ENCODE measurements at places on chromosomes 4 and X. TPM values are rescaled to one million over a fixed set of nuclear protein-coding genes. Genes with fewer than 3 reads are reported as not detected.

The GATA1 gene
- polyA plus RNA-seq = not detected

The ARHGAP6 gene
- polyA plus RNA-seq = 0.08 TPM

The RBM47 gene
- 0.94 TPM for polyA plus RNA-seq

The SNCA gene
- not detected for polyA plus RNA-seq

The NUDT10 gene
- polyA plus RNA-seq = 0.43 TPM

The BCAP31 gene
- polyA plus RNA-seq = 326 TPM

The CYTL1 gene
- 1.1 TPM for polyA plus RNA-seq

DNA sequence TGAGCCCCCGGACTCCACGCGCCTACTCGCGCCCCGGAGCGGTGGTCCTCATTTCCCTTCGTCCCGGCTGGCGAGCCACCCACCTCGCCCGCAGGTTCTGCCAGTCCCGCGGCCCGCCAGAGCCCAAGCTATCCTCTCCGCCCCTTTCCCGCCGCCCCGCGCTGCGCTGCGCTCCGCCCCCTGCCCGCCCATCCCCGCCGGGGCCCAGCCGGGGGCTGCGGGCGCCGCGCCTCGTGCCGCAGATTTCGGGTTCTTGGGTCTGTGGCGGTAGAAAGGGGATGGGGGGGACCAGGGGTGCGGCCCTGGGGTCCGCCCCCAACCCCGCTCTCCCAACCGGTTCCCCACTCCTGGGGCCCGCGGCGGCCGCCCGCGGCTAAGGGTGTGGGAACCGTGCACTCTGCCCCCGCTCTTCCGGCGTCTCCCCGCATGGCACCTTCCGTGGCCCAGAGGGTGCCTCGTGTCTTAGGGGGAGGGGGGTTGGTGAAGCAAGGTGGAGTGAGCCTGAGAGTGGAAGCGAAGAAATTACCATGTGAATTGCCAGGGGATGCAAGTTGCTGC is 650.8 kb upstream of the DIPK2B start:
- H3K4me3 ChIP-seq = peak overlapping the region; percentile 94
- H3K27me3 ChIP-seq = no peaks in the 10 kb centered on the region
- peaks cover 16% of the 10 kb centered on the region for H3K4me1 ChIP-seq
- H3K36me3 ChIP-seq = no peaks in the 10 kb centered on the region
- no peak overlapping the region for H3K27ac ChIP-seq

DNA sequence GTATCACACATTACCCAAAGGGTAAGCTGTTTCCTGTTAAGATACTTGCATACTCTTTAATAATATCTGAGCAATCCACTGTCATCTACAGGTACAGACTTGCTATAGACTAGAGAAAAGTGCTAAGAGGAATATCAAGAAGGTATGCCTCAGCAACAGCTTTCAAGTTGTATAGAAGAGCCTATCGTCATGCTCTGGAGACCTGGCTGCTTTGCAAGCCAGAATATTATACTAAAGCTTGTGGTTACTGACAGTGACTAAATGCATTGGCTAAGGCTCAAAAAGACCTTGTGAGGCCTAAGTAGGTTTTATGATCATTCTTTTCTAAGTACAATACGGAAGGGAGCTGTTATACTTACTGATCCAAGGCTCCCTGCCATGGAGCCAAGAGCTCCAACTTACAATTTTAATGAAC is 11.3 kb downstream of the LAMP2 start:
- peak overlapping the region; percentile 80 for H3K27ac ChIP-seq
- peak overlapping the region; percentile 45 for H3K4me3 ChIP-seq
- DNase-seq = peak; percentile 87
- peaks cover 16% of the 10 kb centered on the region for H3K4me1 ChIP-seq
- H3K36me3 ChIP-seq = no peaks in the 10 kb centered on the region

DNA sequence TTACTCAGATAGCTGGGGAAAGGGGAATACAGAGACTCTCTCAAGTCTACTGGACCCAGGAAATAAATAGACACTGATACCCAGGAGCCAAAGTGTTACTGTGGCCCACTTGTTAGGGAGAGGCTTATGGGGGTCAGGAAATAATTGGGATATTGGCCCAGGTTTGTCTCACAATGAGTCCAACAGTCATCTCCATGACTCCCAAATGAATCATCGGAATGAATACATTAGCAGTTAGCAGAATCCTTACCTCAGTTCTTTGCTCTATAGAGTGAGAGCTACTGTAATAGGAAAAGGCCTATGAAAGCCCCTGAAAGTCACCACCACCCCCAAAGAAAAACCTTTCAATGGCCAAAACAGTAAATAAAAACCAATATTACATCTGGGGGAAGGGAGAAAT is 42.4 kb upstream of the ARHGEF6 start:
- H3K4me1 ChIP-seq = peaks cover 13% of the 10 kb centered on the region
- H3K27me3 ChIP-seq = no peaks in the 10 kb centered on the region

GRCh38 chrX:108811891-108812290 is 75.5 kb upstream of the IRS4 start:
- no peak overlapping the region for H3K27ac ChIP-seq
- no peak for DNase-seq
- H3K4me1 ChIP-seq = no peaks in the 10 kb centered on the region
- no peak overlapping the region for H3K4me3 ChIP-seq

DNA sequence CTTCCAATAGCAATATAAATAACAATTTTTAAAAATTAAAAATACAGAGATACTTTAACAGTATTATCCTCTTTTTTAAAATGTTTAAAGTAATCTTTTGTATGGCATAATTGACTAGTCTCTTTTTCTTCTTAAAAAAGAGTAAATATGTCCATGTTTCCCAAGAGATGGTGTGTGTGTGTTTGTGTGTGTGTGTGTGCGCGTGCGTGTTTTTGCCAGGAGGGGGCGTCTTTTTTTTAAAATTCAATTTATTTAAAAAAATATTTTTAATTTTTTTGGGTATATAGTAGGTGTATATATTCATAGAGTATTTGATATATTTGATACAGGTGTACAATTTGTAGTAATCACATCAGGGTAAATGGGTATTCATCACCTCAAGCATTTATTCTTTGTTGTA is 1073.7 kb downstream of the PCDH7 start:
- H3K4me1 ChIP-seq = no peaks in the 10 kb centered on the region
- DNase-seq = no peak
- H3K27ac ChIP-seq = no peak overlapping the region
- no peaks in the 10 kb centered on the region for H3K27me3 ChIP-seq
- H3K36me3 ChIP-seq = no peaks in the 10 kb centered on the region
- H3K4me3 ChIP-seq = no peak overlapping the region

DNA sequence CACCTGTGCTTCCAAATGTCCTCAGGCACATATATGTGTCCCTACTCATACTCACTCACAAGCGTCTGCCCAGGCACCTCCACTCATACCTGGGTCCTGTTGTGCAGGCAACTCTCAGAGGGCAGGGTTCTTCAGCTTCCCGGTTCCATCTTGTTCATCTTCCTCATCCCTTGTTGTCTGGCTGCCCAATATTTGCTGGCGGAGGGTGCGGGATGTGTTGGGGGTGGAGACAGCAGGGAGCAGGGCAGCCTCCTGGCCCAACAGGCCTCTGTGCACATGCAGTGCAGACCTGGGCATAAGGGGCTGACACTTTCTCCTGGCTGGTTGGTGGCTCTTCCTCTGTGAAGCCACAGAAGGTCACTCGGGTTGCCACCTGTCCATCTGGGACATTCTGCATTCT is 32.1 kb downstream of the NBDY start:
- no peaks in the 10 kb centered on the region for H3K36me3 ChIP-seq
- H3K4me1 ChIP-seq = peaks cover 16% of the 10 kb centered on the region
- no peak overlapping the region for H3K4me3 ChIP-seq
- no peak for DNase-seq

DNA sequence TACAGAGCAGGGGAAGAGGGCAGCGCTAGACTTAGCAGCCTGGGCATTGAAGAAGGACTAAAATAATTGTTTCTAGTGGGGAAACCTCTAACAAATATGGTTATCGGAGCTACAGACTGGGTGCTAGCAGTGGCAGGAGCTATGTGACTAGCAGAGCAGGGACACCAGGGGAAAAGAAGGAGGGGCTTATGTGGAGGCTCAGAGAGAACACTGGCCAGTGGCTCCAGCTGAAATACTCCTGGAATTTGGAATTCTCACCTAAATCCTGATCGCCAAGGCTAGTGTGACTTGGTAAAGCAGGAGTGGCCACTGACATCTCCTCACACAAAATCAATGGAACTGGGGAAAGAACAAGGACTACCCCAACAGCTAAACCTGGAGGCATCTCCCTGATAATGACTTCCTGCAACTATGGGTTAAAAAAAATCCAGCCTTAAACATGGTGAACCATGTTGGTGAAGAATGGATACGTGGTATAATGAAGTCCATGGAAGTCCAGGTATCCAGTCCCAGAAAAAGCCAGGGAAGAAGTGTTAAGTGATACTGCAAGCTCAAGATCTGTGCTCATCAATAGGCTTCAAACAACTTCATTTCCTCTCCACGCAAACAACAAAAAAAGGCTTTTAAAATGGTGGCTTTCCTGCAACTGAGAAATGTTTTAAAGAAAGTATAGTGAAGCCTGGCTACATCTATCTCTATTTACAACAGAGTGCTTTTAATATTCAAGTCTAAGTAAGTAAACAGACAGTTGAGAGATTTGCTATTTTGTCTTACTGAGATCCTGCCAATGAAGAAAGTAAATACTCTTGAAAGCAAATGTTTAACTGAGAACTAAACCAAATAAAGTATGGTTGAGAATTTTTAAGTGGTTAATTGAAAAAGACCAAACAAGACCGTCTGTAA is 1.8 kb downstream of the TAPT1 start:
- DNase-seq = no peak
- peak overlapping the region; percentile 7 for H3K27ac ChIP-seq
- H3K36me3 ChIP-seq = peaks cover 1% of the 10 kb centered on the region
- H3K27me3 ChIP-seq = no peaks in the 10 kb centered on the region
- H3K4me1 ChIP-seq = 0 out of 2 replicates have a peak, but pooled peaks cover 12% of the 10 kb centered on the region

GRCh38 chr4:98092833-98093439 is 50.3 kb downstream of the STPG2 start:
- H3K4me1 ChIP-seq = no peaks in the 10 kb centered on the region
- no peaks in the 10 kb centered on the region for H3K27me3 ChIP-seq
- H3K27ac ChIP-seq = no peak overlapping the region

GRCh38 chrX:129006491-129006890 is 516.8 kb downstream of the SMARCA1 start:
- H3K27me3 ChIP-seq = no peaks in the 10 kb centered on the region
- no peak overlapping the region for H3K27ac ChIP-seq
- no peaks in the 10 kb centered on the region for H3K36me3 ChIP-seq
- no peak overlapping the region for H3K4me3 ChIP-seq
- no peak for DNase-seq
- no peaks in the 10 kb centered on the region for H3K4me1 ChIP-seq
